ENCODE measurements at places on chromosomes 5 and 9.

DNA sequence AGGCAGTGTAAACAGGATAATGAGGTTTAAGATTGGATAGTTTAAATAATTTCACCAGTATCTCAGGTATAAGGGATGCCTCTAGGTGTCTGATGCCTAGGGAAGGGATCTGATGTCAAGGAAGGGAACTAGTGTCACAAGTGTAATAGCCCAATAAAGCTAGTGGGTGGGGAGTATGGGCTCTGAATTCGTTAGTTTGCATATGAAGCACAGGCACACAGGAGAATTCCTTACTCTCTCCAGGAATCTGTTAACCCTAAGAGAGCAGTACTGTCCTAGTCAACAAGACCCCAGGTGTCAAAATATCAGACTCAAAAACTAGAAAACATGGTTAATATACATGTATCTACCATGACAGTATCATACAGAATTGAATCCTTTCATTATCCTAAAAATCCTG, 352.5 kb upstream of the CYLC2 start:
- no peak for DNase-seq

DNA sequence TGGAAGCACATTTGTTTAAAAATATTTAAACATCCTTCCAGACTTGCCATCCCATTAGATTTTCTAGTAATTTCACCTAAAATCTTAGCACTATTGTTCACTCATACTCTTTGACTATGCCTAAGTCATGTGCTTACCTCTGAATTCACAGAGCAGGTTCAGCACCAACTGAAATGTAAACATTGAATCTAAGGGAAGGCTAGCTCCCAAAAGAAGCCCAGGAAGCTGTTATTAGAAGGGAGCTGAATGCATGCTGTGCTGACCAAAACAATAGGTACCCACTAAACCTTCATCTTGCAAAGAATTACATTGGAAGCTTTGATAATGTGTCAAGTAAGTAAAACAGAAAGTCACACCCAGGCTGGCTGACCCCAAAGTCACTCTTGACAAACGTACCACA, 571.3 kb downstream of the GABRG2 start:
- DNase-seq: no peak

GRCh38 chr5:115435778-115436712, 108.5 kb downstream of the FEM1C start:
- no peak for DNase-seq

- no peak for DNase-seq
Measured at GRCh38 chr9:34709196-34709978, 549 bp downstream of the CCL21 start.

Data from activated T-helper 2 cell treated with anti-CD3 and anti-CD28 coated beads, Interferon-gamma antibody, Interleukin-2, Interleukin-4, amounts not matched to agents 10 μg/mL and 5 μg/mL and 100 μg/mL, durations not matched to agents 14 hours and 24 hours and 36 hours (primary cell).